ENCODE measurements at places on chromosomes 6 and 20.

GRCh38 chr20:57071954-57072583 lies 194.4 kb downstream of the BMP7 start:
- no peak for DNase-seq

- DNase-seq: no peak
Observed at GRCh38 chr20:15565786-15566185, 1007.5 kb downstream of the KIF16B start.

DNA sequence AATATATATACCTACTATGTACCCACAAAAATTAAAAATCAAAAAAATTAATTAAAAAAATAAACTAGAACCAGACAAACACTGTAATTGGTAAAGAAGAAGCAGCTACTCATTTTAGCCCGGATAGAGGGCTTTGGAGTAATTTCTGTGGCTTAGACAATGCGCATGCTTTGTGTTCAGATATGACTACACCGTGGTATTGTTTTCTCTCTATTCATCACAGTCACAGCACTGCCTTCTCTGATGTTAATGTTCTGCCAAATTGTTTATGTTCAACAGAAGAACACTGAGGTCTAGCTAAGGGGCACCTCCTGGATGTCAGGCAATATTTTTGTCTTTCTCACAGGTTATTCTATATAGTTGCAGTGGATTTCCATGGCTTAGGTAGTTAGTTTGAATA lies 77.5 kb upstream of the GJE1 start:
- no peak for DNase-seq

- DNase-seq: no peak
Observed at GRCh38 chr6:151477726-151478125, 16.1 kb upstream of the CCDC170 start.

DNA sequence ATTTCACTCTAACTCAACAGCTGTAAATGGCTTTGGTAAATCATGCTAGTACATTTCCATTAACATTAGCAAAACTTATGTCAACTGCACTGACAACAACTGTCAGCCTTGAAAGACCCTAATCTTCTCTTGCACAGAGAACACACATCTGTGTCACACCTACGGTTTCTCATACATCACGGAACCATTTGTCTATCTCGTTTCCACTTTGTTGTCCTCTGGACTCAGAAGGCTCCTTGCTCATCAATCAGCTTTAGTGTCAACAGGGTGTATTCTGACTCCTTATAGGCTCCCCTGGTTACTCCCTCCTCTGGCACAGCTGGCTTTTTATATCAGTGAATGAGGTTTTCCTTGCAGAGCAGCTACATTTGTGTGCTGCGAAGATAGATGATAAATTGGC lies 49.3 kb downstream of the CD83 start:
- no peak for DNase-seq

- no peak for DNase-seq
Observed at GRCh38 chr6:160203076-160203475, 55.5 kb downstream of the SLC22A2 start.

DNA sequence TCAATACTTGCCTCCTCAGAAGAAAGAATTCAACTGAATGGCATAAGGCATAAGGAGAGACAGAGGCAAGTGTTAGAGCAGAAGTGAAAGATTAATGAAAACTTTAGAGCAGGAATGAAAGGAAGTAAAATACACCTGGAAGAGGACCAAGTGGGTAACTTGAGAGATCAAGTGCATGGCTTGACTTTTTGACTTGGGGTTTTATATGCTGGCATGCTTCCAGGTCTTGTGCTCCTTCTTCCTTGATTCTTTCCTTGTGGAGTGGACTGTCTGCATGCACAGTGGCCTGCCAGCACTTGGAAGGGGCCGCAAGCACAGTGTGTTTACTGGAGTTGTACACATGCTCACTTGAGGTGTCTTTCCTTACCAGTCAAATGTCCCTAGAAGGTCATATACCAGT lies 222.1 kb upstream of the UFL1 start:
- DNase-seq: no peak

GRCh38 chr6:147285087-147285855 lies 81.1 kb downstream of the STXBP5 start:
- DNase-seq: peak; percentile 76

DNA sequence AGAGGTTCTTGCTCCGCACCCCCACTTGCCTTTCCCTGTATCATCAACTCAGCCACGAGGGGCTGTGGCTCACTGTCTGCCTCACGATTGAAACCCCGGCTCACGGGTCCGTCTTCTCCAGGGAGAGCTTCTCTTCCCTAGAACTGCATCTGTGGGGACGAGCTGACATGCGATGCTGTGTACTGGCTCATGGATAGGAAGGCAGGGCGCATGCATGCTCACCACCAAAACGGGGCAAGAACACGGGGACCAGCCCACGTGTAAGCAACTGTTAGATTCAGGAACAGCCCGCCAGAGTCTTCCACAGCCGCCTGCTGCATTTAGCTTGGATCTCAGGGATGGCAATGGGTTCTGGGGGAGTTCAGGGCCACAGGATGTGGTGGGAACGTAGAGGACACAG lies 275.9 kb upstream of the CDH4 start:
- no peak for DNase-seq

GRCh38 chr6:135861189-135861588 lies 9.7 kb downstream of the PDE7B start:
- DNase-seq: no peak

- DNase-seq: peak; percentile 48
Observed at GRCh38 chr20:63310265-63310991, 17.4 kb downstream of the COL20A1 start.

DNA sequence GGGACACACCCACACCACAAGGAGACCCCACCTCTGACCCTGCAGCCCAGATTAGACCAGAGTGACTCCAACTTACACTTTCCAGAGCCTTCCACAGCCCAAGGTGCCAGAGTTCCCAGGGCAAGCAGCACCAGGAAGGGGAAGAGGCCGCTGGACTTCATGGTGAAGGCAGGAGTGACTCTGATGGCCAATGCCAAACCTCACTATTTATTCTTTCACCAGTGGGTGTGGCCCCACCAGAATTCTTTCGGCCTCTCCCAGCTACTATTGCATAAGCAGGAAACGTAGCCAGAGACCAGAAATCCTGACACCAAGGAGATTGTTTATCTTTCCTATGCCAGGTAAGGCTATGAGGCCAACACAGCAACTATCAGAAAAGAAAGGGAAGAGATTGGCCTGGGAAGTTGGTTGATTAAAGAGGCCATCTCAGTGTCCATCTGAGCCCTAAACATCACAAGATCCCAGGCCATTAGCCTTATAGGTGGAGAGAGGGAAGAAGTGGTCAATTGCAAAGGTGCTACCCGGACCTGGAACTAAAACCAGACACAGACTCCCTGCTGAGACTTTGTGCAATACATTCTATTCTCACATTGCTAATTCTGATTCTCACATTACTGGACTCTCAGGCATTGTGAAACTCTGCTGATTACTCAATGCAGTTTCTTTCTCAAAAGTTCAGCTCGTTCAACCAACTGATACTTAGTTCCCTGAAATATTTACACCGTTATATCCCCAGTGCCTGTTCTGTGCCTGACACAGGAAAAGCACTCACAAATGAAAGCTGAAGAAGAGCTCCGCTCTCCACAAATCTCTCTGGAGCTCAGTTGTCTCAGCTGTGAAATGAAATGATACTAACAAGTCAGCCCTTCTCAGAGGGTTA lies at the start of gene SLPI:
TSS of gene SLPI (minus strand) at position 182 of the 880 bp plus-strand sequence. CDS start at position 161, 21 bp downstream.
- peak; percentile 66 for DNase-seq

- DNase-seq: no peak
Observed at GRCh38 chr6:28371706-28372451, 22.1 kb downstream of the ZKSCAN3 start.

DNA sequence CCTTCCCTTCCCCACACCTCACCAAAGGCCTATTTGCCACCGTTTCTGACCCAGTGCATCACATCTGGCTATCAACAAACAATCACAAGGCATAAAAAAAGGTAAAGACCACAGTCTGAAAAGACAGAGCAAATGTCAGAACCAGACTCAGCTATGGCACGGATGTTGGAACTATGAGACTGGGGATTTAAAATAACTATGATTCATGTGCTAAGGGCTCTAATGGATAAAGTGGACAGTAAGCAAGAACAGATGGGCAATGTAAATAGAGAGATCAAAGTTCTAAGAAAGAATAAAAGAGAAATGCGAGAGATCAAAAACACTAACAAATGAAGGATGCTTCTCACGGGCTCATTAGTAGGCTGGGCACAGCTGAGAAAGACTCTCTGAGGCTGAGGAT lies 99.5 kb downstream of the LAMP5 start:
- peak; percentile 2 for DNase-seq

DNA sequence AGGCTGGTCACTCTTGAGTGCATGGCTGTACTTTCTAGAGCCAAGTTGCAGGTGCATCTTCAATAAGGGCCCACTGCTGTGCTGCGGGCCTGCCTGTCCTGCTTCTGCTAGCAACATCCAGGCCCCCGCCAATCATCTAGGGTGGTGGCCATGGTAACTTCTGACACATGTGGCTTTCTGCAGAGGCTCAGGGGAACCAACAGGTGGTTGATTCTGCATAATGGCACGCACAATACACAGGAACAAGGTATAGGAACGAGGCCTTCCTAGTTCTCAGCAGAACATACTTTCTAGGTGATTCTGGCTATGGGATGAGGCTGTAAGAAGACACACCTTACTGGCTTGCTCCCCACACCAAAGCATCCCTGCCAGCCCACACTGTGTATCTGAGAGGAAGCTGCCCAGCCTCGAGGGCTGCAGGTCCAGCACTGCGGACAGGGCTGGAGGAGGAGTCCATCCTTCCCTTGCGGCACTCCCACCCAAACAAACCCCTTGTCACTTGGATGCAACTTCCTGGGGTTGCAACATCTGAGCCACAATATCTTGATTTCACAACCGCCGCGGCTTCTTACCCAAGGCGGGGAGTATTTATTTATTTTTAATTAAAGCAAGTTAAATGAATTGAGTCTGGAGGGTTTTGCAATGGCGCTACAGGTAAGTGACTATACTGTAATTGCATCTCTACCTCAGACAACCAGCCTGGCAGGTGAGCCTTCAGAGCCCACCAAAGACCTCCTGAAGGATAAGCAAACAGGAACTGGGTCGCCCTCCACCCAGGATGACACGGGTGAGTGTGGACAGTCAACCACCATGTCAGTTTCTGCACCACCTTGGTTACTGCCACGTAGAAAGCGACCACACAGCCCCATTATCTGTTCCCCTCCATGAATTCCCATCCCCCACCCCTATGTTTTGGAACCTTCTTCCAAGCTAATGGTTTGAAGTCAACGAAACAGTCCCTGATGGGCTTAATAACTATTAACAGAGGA lies 49.6 kb downstream of the SULF2 start:
- DNase-seq: no peak

Data from fibroblast of mammary gland (primary cell).